NCI-H1105 treated with DMSO at 0.1 percent for 48 hours (cell line): ENCODE measurements at places on chromosomes 4 and X.
A peak's percentile ranks its signal among the peaks of the same experiment; 100 is the strongest.

GRCh38 chr4:53963781-53964180, 100.6 kb downstream of the CHIC2 start:
- DNase-seq, result no peak

- no peak for DNase-seq
Observed at GRCh38 chrX:13074297-13075262, 30.2 kb upstream of the FAM9C start.

DNA sequence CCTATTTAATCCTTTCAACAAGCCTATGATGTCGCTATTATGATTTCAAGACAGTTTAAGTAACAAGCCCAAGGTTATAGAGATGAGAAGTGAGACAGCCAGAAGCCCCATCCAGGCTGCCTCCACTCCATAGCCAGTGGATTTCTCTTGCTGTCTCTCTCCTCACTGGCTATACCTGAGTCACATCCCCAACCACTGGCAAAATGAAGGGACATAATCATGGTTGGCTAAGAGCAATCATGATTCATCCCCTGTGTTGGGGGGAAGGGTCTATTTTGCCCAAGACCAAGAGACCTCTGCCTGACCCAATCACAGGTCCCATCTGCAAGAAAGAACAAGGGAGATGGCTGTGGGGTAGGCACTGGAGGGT, 334.9 kb upstream of the GATB start:
- DNase-seq, result no peak

DNA sequence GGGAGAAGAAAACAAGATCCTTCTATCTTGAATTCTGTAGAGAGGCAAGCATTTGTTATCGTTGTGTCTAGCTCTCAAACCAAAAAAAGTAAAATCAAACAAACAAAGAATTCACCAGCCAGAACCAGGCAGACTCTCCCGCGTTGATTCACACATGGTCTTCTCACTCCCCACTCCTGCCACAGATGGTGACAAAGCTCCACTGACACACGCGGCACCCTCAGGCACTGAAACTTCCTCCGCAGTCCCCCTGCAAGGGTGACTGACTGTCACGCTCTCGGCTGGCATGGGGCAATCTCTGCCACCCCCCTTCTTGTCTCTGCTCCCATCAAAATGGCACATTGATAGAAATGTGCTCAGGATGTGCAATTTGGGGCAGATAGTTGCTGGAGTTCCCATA, 304.9 kb downstream of the DHX15 start:
- no peak for DNase-seq

DNA sequence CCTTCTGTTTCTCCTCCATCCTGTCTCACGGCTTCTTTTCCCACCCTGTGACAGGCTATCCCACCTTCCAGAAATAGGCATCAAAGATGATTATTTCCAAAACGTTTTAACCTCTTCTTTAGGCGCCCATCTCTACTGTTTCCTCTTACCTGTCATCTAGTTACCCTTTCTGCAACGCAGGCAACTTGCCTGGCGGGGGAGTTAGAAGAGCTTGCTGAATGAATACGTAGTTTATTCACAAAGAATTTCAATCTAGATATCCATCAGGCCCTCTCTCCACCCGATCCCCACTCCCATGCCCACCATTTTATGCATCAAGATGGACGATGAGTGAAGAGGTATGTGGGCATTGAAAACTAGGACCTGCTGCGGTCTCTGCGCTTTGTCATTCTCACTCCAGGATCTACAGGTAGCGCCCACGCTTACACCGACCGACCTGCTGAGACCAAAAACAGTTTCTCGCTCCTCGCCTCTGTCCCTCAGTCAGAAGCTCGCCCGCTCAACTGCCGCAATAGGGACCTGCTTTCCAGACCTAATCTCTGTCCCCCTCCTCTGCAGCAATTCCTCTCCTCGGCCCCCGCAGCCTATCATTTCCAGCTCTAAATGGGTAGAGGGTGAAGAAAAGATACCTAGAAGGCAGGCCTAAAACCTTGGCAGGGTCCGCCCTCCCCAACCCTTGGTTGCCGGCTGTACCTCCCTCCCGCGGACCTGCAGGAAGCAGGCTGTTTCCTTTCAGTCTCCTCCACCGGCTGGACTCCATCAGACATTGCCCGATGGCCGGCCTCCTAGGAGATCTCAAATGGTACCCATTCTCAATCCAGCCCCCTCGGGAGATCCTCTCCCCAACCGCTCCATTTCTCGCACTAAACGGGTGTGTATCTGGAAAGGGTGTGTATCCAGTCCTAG, 624 bp downstream of the BEX5 start:
- peak; percentile 41 for DNase-seq

DNA sequence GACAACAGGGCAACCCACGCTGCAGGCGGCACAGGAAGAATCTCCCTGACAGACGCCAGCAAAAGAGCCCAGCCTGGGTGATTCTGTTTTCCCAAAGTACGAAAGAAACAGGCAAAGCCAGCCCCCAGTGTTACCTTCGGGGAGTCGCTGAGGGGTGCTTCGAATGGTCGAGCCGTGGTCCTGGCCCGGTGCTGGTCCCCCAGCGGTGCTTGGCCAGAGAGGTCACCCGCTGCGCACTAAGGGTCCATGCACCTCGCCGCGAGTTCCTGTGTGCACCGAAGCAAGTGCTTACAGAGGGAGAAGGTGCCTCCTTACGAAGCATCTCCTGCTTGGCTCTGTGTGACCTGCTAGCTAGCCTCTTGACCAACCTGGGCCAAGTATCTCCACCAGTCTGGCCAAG, 77.1 kb downstream of the HMX1 start:
- no peak for DNase-seq

DNA sequence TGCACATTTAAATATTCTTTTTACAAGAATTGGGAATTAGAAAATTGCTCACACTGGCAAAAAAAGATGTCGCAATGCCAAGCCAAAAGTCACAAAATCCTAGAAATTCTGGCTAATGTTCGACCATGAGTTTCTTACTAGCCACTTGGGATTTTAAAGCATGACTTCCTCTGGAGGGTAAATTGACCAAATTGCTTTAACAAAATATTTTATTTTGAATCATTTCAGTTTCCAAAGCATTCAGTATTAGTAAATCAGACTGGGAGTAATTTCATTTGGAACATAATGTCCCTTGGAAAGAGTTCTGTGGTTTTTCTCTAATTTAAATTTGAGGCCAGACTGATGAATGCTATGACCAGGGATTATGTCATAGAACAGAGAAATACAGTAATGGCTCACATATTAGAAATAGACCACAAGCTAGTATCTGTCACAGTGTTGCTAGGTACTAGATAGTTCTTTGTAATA, 7.6 kb upstream of the CXCL5 start:
- no peak for DNase-seq

DNA sequence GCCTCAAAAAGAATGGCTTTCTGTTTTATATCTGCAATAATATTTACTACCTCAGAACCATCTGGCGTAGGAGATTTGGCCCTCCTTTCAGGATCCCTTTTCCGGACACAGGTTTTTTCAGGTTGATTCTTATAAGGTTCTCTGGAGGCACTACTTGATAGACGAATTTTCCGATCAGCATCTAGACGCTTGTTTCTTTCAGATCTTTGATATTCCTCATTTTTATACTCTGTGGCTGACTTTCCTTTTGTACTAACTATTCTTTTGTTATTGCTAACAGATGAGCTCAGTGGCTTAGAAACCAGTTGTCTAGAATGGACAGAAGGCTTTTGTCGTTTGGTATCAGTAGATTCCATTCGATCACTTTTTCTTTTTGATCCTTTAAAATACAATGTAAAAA, 12.4 kb downstream of the YTHDC1 start:
- DNase-seq, result no peak

GRCh38 chr4:151933122-151933827, 172.5 kb upstream of the GATB start:
- DNase-seq, result no peak

DNA sequence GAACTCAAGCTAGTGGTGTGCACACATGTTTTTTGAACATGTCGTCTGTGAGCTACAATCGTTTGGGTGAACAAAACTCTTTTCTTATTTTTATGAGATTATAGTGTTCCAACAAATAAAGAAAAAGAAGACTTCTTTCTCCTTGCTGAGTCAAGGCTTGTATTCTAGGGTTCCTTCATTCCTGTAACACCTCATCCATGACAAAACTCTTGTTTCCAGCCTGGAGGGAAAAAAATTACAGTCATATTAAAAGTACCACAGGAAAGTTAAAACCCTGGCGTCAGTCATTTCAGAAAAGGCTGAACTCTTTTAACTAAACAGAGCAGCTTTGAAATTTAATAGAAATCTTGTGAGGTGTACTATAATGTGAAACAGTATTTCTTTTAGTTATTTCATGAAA, 79.2 kb upstream of the BOD1L1 start:
- DNase-seq, result no peak

GRCh38 chr4:188190461-188190860, 51.2 kb downstream of the TRIML1 start:
- no peak for DNase-seq

DNA sequence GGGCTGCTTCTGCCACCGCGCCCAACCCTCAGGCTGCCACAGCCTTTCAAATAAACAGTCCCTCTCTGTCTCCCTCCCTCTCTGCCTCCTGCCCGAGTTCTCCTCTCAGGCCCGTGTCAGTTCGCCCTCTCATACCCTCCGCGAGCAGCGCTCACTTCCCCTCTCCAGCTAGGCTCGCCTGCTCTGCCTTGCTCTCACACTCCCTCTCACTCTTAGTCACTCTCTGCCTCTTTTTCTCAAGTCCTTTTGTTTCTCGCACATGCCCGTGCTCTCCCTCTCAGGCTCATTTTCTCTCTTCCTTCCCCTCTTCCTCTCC, 3.2 kb downstream of the EFNB1 start:
- DNase-seq, result peak; percentile 19

- no peak for DNase-seq
Observed at GRCh38 chrX:136627409-136627808, 20.5 kb upstream of the CD40LG start.

- DNase-seq, result no peak
Observed at GRCh38 chr4:151887031-151887815, 126.4 kb upstream of the GATB start.

- no peak for DNase-seq
Observed at GRCh38 chr4:184114431-184114830, 103.2 kb downstream of the ENPP6 start.

DNA sequence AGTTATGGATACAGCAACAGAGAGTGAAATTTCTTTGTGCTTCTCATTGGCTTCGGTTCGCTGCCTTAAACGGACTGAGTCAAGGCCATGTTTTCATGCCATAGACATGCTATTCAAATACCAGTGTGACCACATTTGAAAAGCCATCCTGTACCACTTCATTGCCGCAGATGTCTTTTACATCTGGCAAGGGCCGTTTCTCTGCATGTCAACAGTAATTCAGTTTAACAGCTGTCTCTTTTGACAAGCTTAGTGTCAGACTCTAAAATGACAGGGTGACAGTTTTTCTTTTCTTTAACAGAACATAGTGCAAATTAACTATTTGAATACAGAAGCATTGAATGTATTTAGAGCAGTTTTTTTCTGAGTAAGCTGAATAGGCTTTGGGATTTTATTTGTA, 362.2 kb upstream of the POU3F4 start:
- DNase-seq, result no peak

GRCh38 chrX:71162981-71163380, 18.3 kb downstream of the NLGN3 start:
- no peak for DNase-seq

- no peak for DNase-seq
Observed at GRCh38 chr4:22093126-22093525, 144.6 kb upstream of the KCNIP4 start.

DNA sequence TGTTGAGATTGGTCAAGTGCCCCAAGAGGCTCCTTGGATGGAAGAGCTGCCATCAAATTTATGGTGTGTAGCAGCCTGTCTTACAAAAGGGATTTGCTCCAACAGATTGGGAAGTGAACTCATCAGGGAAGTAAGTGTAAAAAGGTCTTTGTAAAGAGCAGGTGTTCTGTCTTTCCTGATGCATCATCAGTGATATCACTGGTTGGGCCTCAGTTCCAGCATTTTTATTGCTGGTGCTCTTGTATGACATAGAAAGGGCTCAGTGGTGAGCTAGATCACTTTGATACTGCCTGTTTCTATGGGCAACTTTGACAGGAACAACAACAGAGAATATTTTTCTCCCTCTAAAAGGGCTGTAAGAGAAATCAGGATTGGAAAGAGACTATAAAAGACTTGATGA, 8.7 kb upstream of the GABRE start:
- DNase-seq, result no peak

GRCh38 chr4:94650690-94651089, 107.1 kb upstream of the BMPR1B start:
- no peak for DNase-seq

DNA sequence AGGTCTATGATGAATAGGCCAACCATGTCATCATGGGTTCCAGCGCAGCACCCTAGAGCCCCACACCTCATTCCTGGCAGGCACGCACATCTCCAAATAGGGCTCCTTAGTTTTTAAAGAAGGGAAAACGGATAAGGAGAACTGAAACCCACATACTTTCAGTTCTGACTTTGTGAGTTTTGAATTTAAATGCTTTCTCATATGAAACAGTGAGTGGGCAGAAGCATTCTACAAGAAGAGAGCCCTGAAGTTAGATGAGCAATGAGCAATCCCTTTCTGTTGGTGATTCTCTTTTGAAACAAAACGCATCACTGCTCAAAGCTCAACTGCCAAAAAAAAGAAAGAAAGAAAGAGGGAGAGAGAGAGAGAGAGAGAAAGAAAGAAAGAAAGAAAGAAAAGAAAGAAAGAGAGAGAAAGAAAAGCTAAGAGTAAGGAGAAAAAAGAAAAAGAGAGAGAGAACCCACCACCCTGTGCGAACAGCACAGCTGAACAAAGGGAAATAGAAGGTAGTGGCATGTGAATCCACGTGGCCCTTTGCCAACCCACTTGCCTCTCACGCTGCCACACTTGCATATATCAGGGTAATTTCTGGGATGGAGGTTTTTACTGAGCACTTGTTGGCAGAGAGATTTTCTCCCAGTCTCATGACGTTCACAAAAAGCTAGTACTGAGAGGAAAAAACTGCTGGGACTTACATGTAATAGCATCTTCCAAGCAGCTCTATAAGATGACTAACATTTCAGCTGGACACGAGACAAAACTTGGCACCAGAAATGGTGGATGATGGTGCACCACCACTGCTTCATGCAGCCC, 31.0 kb downstream of the TMSB4X start:
- DNase-seq, result peak; percentile 15

- peak; percentile 4 for DNase-seq
Observed at GRCh38 chr4:71050809-71051208, 57.4 kb downstream of the DCK start.

DNA sequence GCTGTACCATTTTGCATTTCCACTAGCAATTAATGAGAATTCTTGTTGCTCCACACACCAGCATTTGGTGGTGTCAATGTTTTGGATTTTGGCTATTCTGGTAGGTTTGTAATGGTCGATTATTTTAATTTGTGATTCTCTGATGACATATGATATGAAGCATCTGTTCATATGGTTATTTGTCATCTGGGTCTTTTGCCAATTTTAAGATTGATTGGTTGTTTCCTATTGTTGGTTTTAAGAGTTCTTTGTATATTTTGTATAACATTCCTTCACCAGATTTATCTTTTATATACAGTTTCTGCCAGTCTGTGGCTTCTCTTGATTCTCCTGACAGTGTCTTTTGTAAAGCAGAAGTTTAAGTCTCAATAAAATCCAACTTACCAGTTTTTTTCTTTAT, 18.5 kb upstream of the BDH2 start:
- DNase-seq, result no peak

- DNase-seq, result peak; percentile 11
Observed at GRCh38 chrX:7941390-7942042, 14.3 kb upstream of the PNPLA4 start.

GRCh38 chr4:151930372-151930771, 169.6 kb upstream of the GATB start:
- DNase-seq, result no peak

- DNase-seq, result no peak
Observed at GRCh38 chrX:85905851-85906250, 141.5 kb downstream of the CHM start.
